ENCODE measurements at places on chromosomes 11 and 22. TPM values are rescaled to one million over a fixed set of nuclear protein-coding genes. Genes with fewer than 3 reads are reported as not detected.
A peak's percentile ranks its signal among the peaks of the same experiment; 100 is the strongest.

Gene C11orf52
- 0.60 TPM for total RNA-seq

GRCh38 chr11:60769273-60769672 is 12.6 kb downstream of the MS4A15 start:
- DNase-seq = no peak

- peak; percentile 87 for DNase-seq
Measured at GRCh38 chr11:131889146-131889577, 518.7 kb downstream of the NTM start.

GRCh38 chr11:100340466-100341319 is 346.4 kb upstream of the ARHGAP42 start:
- DNase-seq = no peak

All from astrocyte (in vitro differentiated cells and primary cell).